NCI-H1417 (cell line): ENCODE measurements at places on chromosomes 6 and 20.

GRCh38 chr6:31718265-31718664 is 3.1 kb downstream of the LY6G6D start:
- DNase-seq = no peak

GRCh38 chr20:19749618-19750071 is 8.4 kb upstream of the RIN2 start:
- no peak for DNase-seq

GRCh38 chr6:85482206-85482904 is 32.5 kb downstream of the NT5E start:
- no peak for DNase-seq

- no peak for DNase-seq
These were observed 37.6 kb upstream of the SUPT3H start for GRCh38 chr6:45415315-45415714.

DNA sequence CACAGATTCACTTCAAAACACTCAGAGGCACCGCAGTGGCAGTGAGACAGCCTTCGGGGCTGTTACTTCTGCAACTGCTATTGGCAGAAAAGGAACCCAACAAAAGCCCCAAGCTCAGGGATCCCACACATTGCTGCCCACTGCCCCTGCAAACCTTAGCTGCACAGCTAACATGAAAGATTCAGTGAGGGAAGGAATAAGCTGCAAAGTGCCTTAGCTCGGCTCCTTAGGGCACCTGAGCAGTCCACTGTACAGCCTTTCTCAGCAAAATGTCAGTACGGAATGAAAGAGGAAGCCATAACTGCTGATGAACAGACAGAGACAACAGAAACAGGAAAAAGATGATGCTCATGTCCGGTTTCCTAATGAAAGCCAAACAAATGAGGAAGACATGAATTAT is 179.7 kb upstream of the SHLD1 start:
- no peak for DNase-seq

- no peak for DNase-seq
These were observed 259.3 kb downstream of the BMP7 start for GRCh38 chr20:57007171-57007540.

GRCh38 chr6:38982470-38982869 is 66.1 kb upstream of the GLP1R start:
- no peak for DNase-seq

DNA sequence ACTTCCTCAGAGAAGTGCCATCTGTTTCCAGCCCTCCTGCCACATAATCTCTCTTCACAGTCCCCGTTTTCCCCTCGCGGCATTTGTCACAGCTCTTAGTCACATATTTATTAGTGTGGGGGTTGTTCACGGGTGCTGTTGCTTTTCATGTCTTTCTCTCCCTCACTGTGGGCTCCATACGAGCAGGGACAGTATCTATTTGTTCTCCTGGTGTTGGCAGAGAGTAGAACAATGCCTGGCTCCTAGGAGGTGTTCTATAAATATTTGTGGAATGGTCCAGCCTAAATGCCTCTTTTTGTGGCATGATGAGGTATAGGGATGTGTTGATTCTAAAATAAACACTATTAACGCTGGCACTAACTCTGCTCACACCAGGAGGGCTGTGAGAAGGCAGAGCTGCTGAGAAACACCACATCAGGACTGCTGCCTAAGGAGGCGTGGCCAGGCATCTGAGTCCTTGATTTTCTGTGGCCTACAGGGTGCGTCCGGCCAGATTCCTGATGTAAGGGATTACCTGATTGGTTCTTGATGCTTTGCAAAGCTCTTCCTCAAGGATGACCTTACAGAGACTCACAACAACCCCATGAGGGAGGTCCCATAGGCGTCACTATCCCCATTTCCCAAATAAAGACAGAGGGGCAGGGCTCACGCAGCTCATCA is 219.8 kb upstream of the ARID1B start:
- peak; percentile 37 for DNase-seq

DNA sequence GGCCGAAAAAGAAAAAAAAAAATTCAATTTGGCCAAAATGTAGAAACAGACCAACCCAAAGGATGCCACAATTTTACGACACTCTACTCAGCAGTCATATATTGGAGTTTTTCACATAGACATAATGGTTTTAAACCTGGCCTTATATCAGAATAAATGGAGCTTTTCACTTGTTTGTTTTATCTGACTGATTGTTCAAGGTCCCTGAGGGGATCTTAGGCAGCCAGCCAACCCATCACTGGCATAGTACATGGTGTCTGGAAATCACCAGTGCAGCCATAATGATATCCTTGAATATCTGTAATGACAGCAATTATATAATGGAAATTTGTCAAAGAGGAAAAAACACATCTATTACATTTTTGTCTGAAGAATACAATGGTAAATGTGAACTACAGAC is 96.9 kb downstream of the PRSS35 start:
- peak; percentile 96 for DNase-seq

- DNase-seq = no peak
These were observed 129.7 kb downstream of the PRDM13 start for GRCh38 chr6:99736302-99736701.

- DNase-seq = no peak
These were observed 43.5 kb upstream of the TINAG start for GRCh38 chr6:54264581-54265272.

- DNase-seq = no peak
These were observed 211.8 kb downstream of the PLCB4 start for GRCh38 chr20:9280666-9281065.

DNA sequence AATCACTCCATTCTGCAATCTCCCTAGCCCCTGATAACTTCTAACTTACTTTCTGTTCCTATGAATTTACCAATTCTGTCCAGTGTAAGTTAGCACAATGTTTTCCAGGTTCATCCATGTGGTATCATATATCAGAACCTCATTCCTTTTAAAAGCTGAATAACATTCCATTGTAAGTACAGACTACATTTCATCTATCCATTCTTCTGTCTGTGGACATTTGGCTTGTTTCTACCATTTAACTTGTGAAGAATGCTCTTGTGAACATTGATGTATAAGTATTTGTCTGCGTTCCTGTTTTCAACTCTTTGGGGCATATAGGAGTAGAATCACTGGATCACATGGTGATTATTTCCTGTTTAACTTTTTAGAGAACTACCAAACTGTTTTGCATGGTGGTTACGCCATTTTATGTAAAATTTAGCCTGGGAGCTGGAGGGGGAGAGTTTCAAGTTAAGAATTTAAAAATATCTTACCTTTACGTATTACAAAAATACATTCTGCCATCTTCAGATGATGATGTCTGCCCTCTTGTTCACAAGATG is 156.5 kb downstream of the BTBD3 start:
- DNase-seq = no peak

DNA sequence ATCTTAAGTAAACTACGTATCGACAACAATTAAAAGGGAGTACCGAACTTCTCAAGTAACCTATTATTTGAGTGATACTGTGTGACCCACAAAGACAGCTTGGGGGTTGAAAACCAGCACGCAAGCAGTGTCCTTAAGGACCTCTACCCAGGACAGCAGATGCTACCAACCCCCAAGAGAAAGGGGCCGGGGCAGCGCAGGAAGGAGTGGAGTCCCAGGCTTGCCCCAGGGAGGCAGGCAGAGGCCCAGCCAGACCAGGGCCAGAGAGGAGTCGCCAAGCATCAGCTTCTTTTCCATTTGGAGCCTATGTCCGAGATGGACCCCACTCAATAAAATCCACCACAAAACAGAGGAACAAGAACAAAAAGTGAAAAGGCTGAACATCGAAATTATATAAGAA is 11.9 kb downstream of the DIDO1 start:
- DNase-seq = no peak

GRCh38 chr6:73131706-73132105 is 93.6 kb downstream of the KHDC1L start:
- DNase-seq = no peak

GRCh38 chr6:142592876-142593275 is 291.1 kb downstream of the ADGRG6 start:
- no peak for DNase-seq

GRCh38 chr6:7269816-7270215 is 43.2 kb downstream of the SSR1 start:
- no peak for DNase-seq

GRCh38 chr20:21203088-21203656 is 77.3 kb downstream of the KIZ start:
- DNase-seq = no peak

- no peak for DNase-seq
These were observed 11.5 kb downstream of the ADGRG6 start for GRCh38 chr6:142313284-142313683.

DNA sequence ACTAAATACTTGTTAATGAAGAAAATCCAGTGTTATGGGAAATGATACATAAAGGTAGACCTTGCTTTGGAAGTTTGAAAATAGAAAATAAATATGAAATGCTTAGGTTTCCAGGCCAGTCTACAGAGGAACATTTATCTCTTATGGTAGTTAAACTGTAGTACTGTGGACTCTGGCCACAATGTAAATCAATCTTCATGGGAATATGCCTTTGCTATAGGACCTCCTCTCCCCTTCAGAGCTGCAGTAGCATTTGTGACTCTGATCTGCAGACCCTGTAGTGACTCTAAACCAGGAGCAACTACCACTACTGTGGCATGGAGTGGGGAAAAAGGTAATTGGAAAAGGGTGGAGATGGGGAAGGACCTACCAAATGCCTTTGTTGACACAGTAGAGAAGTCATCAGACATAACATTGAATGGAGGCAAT is 4.5 kb downstream of the HSPA1A start:
- DNase-seq = no peak

DNA sequence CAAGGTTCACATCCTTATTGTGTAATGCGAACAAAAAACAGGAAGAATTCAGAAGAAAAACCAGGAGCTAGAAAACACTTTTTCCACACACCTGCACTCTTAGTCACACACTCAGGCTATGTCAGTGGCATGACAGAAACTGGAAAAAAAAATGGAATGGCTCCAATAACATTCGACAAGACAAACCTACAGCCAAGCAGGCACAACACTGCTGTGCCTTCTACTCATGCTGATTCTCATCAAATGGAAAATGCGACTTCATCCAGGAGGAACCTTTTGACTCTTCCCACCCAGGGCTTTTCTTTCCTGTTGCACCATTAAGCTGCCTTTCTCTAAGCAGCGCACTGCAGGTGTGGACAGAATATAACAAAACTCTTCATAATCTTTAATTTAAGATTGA is 163.2 kb upstream of the BTBD3 start:
- DNase-seq = no peak

DNA sequence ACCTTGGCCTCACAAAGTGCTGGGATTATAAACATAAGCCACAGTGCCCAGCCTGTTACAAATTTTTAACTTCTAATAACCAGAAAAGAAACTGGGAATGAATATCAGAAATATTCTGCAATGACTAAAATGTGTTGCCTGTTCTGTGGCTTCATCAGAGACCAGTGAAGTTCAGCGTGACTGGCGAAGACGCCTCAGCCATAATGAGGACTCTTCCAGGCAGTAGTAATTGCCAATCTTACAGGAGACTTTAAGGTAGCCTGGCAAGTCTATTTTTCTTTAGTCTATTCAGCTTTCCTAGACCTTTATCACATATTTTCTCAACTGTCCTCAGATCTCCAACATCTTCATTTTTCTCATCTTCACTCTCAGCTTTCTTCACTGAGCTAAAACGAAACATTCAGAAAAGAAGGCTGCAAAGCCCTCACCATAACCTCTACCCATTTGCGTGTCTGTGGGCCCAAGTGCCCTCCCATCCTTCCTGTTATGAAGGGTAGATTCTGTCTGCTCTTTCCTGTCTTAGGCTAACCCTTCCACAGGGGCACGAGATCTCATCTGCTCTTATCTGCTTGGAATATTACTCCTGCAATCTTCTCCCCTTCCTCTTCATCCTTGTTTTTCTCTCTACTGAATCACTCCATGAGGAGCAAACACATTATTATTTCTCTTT is 42.0 kb upstream of the OLIG3 start:
- DNase-seq = no peak

DNA sequence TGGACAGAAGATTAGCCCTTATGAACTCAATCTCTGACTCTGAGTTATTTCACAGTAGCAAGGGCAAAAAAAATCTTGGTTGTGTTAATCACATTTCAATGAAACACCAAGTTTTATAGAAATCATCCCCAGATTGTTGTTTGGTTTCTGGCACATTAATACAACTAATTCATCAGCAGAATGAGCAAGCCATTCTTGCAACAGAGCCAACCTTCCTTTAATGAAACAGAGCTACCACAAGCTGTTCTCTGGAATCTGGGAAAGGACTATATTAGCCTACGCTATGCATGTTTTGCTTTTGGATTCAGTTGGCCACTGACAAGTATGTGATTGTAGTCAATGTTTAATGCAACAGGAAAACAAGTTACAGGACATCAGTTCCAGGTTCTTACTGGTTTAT is 13.8 kb upstream of the POPDC3 start:
- DNase-seq = no peak

- no peak for DNase-seq
These were observed 18.5 kb downstream of the RAE1 start for GRCh38 chr20:57369596-57369995.

DNA sequence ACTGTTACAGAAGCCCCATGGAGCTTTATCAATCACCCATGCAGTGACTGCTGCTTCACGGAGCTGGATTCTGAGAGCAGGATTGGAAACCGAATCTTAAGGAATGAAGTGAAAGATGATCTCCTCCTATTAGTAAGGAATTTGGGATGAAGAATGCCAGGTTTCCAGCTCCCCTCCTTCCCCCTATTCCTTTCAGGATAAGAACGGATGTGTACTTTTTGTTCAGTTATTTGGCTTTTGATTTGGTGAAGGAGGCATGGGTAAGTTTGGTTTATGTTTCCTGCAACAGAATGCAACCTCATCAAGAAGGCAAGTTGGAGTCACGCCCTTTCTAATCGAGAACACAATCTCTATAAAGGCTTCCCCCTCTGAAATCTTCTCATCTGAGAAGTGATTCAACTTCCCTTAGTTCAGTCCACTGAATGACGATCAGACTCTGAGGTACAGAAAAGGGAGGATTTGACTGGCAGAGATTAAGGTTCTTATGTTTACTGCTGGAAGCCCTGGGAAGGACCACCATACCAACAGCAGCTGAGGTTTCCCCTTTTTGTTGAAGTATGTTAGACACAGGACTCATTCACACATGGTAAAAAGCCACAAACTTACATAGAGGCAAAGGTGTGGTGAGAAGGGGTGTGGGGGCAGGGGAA is 5.5 kb downstream of the ELMO2 start:
- no peak for DNase-seq

DNA sequence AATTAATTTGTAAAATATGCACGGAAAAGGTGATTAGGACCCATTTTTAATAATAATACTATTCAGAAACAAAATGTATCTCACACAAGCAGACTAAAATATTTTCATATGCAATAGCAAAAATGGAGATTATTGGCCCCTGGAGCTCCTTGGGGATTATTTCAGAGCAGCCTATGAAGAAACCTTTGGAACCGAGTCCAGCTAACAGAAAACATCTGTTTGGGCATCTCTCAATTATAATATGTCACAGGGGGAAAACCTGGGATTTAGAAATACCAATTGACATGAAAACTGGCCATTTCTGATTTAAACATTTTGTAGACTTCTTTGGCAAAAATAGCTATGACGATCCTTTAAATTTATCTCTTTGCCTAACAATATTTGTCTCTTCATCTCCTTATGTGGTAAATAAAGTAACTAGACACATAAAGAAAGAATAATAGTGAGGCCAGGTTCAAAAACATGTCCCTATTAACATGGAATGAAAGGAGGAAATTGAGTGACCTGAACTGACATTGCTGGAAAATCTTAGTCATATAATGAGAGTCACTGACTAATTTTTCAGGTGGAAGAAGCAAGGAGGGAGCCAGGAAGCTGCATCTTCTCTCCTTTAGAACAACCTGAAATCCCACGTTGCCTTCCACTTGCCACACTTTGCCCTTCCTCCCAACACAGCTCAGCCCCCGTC is 199.0 kb downstream of the SOD2 start:
- DNase-seq = no peak
